Activated naive CD8-positive, alpha-beta T cell treated with anti-CD3 and anti-CD28 coated beads for 36 hours (primary cell): ENCODE measurements at places on chromosomes 16 and 17. TPM values are rescaled to one million over a fixed set of nuclear protein-coding genes. Genes with fewer than 3 reads are reported as not detected.

DNA sequence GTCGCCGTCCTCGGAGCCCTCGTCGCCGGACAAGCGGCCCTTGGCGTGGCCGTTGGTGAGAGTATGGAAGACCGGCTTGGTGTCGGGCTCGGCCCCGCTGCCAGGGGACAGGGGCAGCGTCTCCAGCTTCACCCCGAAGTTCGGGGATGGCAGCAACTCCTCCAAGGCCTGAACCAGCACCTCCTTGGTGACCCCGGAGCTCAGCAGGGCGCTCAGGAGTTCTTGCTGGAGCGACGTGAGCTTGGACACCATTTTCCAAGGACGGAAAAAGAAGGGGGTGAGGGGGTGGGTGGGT, 279 bp downstream of the HNF1B start:
- peaks cover 19% of the 10 kb centered on the region for H3K4me1 ChIP-seq
- H3K27me3 ChIP-seq = peaks cover 91% of the 10 kb centered on the region

DNA sequence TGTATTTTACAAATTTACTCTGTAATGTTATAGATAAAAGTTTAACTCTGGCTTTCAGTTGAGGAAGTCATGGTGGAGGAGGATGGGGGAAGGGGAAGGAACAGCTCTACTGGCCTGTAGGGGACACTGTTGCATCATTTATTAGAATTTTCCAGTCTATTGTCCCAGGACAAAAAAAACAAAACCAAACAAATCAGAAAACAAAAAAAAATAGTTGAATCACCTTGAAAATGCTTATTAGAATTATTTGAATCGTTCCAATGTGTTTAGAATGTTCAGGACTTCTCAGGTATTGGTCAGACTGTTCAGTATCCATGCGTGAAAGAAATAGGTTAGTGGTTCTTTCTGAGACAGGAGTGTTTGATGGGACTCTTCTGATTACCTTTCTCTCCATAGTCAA, 242.0 kb downstream of the FTO start:
- H3K4me1 ChIP-seq = peaks cover 8% of the 10 kb centered on the region
- H3K27me3 ChIP-seq = no peaks in the 10 kb centered on the region
- no peak overlapping the region for H3K4me3 ChIP-seq
- DNase-seq = no peak

- H3K4me1 ChIP-seq = no peaks in the 10 kb centered on the region
- no peak overlapping the region for H3K27ac ChIP-seq
- H3K27me3 ChIP-seq = no peaks in the 10 kb centered on the region
- DNase-seq = no peak
Measured at GRCh38 chr17:71741836-71742235, 379.0 kb upstream of the SOX9 start.

GRCh38 chr16:73365016-73365551, 317.2 kb upstream of the ZFHX3 start:
- peaks cover 4% of the 10 kb centered on the region for H3K27me3 ChIP-seq
- no peaks in the 10 kb centered on the region for H3K4me1 ChIP-seq
- no peak overlapping the region for H3K27ac ChIP-seq
- no peak for DNase-seq
- H3K36me3 ChIP-seq = no peaks in the 10 kb centered on the region

- no peaks in the 10 kb centered on the region for H3K27me3 ChIP-seq
- H3K4me3 ChIP-seq = no peak overlapping the region
- peaks cover 2% of the 10 kb centered on the region for H3K36me3 ChIP-seq
- peaks cover 14% of the 10 kb centered on the region for H3K4me1 ChIP-seq
Measured at GRCh38 chr17:50360486-50361115, 12.4 kb downstream of the MRPL27 start.

Gene GPR179
- total RNA-seq = 0.34 TPM

Gene BORCS6
- 5.1 TPM for total RNA-seq

Gene CACNG5
- not detected for total RNA-seq
